Activated CD8-positive, alpha-beta memory T cell treated with anti-CD3 and anti-CD28 coated beads for 1 hour (primary cell): ENCODE measurements at places on chromosomes 13 and 19.
A peak's percentile ranks its signal among the peaks of the same experiment; 100 is the strongest.

DNA sequence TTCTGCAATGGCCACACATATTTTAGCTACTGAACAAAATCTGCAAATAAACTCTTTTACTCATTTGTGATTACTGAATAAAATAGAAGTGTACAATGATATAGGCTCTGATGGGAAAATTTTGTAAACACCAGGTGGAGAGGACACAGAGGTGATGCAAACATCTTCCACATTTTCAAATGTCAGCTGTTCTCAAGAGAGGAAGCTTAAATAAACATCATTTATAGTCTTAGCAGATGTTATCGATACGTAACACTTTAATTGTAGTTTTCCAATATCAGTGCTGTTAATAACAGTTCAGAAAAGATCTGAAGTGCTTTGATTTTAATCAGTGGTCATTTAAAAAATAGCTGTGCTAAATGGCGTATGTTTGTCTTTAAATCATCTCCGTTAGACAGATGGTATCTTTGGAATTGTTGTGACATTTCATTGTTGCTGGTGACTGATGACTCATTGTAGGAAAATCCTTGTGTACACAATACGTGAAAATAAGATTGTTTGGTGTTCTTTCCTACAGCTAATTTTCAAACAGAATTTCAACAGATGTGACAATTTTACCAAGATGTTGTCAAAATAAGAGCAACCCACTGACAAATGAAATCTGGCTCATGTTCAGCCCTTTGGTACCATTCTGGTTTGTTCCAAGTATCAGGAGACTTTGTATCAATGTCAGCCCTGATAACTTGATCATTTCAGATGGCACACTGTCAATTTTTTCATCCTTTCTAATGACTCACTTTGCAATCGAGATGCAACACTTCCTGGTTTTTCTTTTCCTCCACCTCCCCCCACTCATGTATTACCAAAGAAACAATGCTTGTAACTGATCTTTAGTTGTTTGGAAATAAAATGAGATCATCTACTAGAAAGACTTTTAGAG lies 516.0 kb downstream of the DCT start:
- no peak for DNase-seq

GRCh38 chr13:50691681-50692263 lies 151.7 kb downstream of the DLEU7 start:
- no peak for DNase-seq

GRCh38 chr19:36032251-36033104 lies at the start of gene CLIP3:
CLIP3 (minus strand) TSS chr19:36032873; CDS start chr19:36032357, 516 bp downstream.
- DNase-seq: no peak

- DNase-seq: no peak
Observed at GRCh38 chr19:57816652-57817051, 1.9 kb upstream of the ZNF552 start.

DNA sequence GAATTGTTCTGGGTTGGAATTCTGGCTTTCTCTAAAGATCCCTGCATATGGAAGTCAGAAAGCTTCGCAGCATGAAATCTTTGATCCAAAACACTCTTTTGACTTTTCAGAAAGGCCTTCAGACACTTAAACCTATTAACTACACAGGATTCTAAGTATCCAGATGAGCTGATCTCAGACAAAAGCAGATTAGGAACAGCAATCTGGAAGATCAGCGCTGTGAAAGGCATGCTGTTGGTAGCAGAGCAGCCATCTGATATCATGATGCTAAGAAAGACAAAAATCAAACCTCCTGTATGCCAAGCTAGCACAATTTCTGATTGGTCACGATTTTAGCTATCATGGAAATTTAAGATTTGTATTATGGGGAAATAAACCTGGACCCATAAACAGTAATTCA lies 589.9 kb downstream of the GPC5 start:
- no peak for DNase-seq

- no peak for DNase-seq
Observed at GRCh38 chr19:38733493-38734175, 10.6 kb downstream of the CAPN12 start.

DNA sequence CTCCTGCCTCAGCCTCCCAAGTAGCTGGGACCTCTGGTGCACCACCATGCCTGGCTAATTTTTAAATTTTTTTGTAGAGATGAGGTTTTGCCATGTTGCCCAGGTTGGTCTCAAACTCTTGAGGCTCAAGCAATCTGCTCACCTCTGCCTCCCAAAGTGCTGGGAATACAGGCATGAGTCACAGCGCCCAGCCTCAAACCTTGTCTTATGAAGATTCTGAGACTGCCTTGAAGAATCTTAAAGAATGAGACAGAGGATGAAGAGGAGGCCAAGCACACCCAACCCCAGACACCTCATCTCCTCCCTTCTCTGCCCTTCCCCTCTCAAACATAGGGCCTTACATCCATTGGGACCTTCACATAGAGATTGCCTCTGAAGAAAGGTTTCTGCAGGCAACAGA lies 179.7 kb downstream of the ABCC4 start:
- no peak for DNase-seq

DNA sequence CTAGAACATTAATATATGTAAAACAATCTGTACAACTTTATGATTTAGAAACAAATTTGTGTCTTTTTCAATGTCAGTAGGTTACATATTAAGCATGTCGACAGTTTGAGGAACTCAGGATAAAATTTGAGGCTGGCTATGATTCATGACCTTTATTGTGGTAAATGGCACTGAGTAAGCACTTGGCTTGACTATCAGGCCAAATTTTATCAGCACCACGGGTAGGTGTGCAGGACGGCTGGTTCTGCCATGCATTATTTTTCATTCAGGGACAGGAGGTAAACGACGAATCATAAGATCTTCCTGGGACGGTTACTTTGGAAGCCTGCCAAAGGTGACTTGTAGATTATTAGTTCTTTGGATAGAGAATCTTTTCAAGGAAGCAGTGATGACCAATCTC lies 19.9 kb upstream of the CYP4F8 start:
- DNase-seq: no peak

GRCh38 chr19:33339016-33339984 lies 34.2 kb upstream of the CEBPG start:
- no peak for DNase-seq

DNA sequence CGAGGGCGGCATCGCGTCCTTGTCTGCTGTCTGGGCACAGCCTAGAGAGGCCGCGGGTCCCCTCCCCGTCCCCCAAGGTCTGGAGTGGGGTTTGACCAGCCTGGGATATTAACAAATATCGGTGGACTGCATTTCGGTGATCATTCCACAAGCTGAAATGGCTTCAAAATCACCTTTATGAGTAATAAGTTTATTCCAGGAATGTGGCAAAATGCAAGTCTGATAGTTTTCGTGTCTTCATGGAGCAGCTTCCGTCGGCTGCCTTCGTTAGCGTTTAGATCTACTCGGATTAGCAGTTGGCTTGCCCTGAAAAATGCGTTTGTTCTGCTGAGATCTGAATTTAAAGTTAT lies 1.1 kb upstream of the GJA3 start:
- no peak for DNase-seq

GRCh38 chr19:9065457-9066014 lies 21.3 kb upstream of the OR1M1 start:
- no peak for DNase-seq

DNA sequence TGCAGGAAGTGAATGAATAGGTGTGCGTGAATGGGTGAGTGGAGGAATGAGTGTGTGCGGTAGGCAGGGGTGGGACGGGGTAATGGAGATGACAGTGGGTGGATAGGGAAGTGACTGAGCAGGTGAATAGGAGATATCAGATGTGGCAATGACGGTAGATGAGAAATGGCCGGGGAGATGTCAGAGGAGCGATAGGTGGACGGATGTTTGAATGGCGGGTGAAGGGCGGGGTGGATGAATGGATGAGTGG lies 1.5 kb downstream of the TTC9B start:
- DNase-seq: no peak

DNA sequence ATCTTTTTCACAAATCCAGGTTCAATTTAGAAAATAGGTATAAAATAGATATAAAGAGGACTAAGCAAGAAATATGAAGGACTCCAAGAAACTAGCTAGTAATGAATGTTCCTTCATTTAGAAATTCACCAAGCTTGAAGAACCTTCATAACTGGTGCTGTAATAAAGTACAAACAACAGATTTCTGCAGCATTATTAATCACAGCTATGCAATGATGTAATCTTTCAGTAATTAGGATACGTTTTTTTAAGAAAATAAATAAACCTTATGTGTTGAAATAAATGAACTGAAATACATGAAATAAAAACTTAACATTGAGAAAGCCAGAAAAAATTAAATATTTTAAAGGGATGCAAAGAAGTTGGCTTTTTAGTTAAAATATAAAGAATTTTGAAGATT lies 236.1 kb downstream of the RGCC start:
- DNase-seq: no peak

DNA sequence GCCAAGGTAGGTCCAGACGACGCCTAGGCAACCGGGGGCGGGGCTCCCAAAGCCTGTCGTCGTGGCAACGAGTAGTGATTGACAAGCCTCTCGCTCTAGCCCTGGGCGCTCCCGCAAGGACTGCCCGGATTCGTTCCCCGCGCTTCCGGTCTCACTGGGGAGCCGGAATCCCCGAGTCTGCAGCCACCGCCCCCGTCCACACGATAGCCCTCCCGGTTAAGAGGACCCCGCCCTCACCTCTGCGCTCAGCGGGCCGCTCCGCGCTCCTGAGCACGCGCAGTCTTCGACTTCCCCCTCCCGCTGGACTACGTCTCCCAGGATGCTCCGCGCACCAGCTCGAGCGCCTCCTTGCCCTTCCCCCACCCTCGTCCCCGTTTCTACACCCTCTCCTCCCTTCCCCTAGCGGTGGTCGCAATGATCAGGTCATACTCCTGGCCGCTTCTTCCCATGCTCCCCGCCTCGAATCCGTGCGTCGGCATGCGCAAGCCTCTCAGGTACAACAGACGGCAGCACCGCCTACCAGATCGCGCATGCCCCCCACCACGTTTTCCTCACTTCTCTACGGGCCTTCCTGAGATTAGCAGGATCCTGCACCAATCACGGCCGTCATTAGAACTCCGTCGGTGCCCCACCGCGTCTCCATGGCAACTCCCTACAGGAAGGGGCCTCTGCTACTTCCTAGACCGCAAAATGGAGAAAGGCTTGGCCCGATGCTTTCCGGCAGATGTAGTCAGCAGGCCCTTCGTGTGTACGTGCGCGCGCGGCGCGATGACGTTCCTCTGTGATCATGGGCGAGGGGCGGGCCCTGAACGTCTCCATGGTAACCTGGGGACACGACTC lies at the start of gene MZF1:
MZF1 (minus strand) TSS at position 518 of the 840 bp plus-strand sequence. CDS start 1,946 bp downstream, outside the sequence.
- peak; percentile 100 for DNase-seq
